ENCODE measurements at places on chromosomes 7 and 10.
A peak's percentile ranks its signal among the peaks of the same experiment; 100 is the strongest.

DNA sequence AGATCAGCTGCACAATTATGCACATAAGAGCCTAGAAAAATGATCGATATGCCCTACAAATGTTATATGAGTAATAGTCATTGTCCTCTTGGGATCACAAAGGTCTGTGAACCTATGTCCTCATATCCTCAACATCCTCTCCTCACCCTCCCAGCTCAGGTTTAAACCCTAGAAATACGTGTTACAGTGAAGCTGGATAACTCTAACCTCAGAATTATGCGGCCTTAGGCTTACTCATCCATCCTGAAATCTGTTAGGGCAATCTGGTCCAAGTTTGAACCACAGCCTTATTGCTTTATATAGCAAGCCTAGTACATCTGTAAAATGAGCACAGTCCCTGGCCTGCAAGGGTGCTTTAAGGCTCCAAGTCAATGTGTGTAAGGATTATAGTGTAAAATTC is 84.2 kb upstream of the FRMD4A start:
- peak; percentile 69 for DNase-seq

DNA sequence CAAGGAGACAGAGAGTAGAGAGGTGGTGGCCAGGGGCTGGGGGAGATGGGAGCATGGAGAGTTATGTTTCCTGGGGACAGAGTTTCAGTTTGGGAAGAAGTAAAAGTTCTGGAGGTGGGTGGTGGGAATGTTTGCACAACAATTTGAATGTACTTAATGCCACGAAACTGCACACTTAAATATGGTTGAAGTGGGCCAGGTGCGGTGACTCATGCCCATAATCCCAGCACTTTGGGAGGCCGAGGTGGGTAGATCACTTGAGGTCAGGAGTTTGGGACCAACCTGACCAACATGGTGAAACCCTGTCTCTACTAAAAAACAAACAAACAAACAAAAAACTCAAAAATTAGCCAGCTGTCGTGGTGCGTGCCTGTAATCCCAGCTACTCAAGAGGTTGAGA is 137.2 kb downstream of the PFKFB3 start:
- DNase-seq, result no peak

- DNase-seq, result no peak
These were observed 272.9 kb downstream of the TRIL start for GRCh38 chr7:28685242-28685643.

- DNase-seq, result no peak
These were observed 1.1 kb downstream of the YAE1 start for GRCh38 chr7:39567294-39567693.

- DNase-seq, result no peak
These were observed 36.0 kb upstream of the PAX2 start for GRCh38 chr10:100709146-100710082.

DNA sequence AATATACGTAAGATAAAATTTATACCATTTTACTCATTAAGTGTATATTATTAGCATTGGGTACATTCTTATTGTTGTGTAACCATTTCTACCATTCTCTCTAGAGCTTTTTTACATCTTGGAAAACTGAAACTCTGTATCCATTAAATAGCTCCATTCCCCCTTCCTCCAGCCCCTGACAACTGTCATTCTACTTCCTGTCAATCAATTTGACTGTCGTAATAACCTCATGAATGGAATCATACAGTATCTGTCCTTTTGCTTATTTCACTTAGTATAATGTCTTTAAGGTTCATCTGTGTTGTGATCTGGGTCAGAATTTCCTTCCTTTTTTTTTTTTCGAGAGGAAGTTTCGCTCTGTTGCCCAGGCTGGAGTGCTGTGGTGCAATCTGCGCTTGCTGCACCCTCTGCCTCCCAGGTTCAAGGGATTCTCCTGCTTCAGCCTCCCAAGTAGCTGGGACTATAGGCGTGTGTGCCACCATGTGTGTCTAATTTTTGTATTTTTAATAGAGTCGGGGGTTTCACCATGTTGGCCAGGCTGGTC is 15.6 kb downstream of the ZRANB1 start:
- no peak for DNase-seq

GRCh38 chr7:151674161-151674920 is 154.6 kb upstream of the RHEB start:
- no peak for DNase-seq

DNA sequence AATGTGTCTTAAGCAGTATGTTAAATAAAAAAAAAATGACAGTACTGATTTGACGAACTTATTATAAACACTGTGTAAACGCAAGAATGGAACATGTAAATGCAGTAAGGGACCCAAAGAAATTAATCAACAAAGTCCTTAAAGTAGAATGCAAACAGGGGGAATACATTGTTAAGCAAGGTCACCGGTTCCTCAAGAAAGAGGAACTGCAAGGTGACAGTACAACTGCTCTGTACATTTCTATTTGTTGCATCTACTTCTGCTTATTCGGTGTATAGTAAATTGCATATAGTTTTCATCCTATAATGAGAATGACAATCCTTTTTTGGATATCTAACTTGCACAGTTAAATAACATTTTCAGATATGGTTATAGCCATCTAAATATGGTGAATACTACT is 387.0 kb upstream of the SEMA3D start:
- DNase-seq, result no peak

- DNase-seq, result peak; percentile 58
These were observed 90.9 kb downstream of the NEURL1 start for GRCh38 chr10:103584216-103585010.
